Activated T-helper 2 cell treated with anti-CD3 and anti-CD28 coated beads, Interferon-gamma antibody, Interleukin-2, Interleukin-4, amounts not matched to agents 10 μg/mL and 5 μg/mL and 100 μg/mL, durations not matched to agents 14 hours and 24 hours and 36 hours (primary cell): ENCODE measurements at places on chromosomes 3 and 15.

DNA sequence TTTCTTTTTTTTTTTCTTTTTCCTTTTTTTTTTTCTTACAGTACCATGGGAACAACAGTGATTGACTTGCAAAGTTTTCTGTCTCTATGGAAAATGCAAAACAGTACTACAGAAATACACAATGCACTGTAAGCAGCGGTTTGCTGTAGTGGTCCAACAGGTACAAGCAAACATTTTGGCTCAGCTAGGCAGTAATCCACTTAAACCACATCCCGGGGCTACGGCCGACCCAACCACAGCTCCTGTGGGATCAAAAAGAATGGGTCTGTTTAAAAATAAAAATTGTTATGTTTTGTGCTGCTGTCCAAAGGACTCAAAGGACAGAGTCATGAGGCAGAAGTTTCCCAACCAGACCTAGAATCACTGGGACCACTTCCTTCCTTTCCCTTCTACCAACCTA, 667.1 kb upstream of the ADAMTS9 start:
- no peaks in the 10 kb centered on the region for H3K4me1 ChIP-seq
- no peaks in the 10 kb centered on the region for H3K36me3 ChIP-seq
- no peak overlapping the region for H3K27ac ChIP-seq
- no peak overlapping the region for H3K4me3 ChIP-seq
- no peak for DNase-seq
- H3K27me3 ChIP-seq, result peaks cover 11% of the 10 kb centered on the region

GRCh38 chr3:127745656-127746399, 73.1 kb downstream of the ABTB1 start:
- H3K4me3 ChIP-seq, result no peak overlapping the region
- no peak for DNase-seq
- H3K36me3 ChIP-seq, result no peaks in the 10 kb centered on the region
- peaks cover 7% of the 10 kb centered on the region for H3K27me3 ChIP-seq
- H3K4me1 ChIP-seq, result peaks cover 12% of the 10 kb centered on the region

DNA sequence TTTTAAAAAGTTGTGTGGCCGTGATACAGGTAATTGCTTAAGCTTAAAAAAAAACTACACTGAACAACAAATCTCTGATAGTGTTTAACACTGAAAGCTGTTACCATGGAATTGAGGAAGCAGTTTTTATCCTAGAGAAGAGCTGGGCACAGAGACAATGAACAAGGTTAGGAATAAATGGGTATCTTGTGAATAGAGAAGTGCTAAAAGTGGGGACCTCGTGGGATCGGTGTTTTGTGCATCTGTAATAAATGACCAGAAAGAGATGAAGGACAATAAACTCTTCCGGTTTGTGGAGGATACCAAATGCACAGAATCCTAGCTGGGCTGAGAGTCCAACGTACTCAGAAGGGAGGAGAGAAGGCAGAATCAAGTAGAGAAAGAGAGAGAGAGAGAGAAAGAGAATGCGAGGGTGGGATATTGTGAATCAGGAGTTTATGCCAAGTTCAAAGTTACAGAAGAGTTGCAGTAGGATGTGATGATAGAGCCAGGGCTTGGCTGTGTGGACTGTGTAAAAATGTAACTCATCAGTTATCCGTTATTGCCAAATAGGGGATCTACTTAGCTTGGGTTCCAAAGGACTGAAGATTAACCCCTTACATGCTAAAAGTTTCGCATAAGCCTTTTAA, 148.9 kb downstream of the IL20RB start:
- peaks cover 13% of the 10 kb centered on the region for H3K27me3 ChIP-seq
- no peaks in the 10 kb centered on the region for H3K4me1 ChIP-seq
- H3K4me3 ChIP-seq, result no peak overlapping the region

- no peak overlapping the region for H3K27ac ChIP-seq
- H3K4me1 ChIP-seq, result peaks cover 11% of the 10 kb centered on the region
- H3K36me3 ChIP-seq, result peaks cover 44% of the 10 kb centered on the region
Observed at GRCh38 chr15:51938286-51938685, 33.3 kb downstream of the LEO1 start.

GRCh38 chr3:27326629-27327545, 42.3 kb downstream of the NEK10 start:
- DNase-seq, result no peak
- no peaks in the 10 kb centered on the region for H3K27me3 ChIP-seq
- H3K4me1 ChIP-seq, result peaks cover 7% of the 10 kb centered on the region
- no peak overlapping the region for H3K4me3 ChIP-seq

GRCh38 chr15:72233769-72234168, 2.8 kb upstream of the PKM start:
- H3K4me1 ChIP-seq, result peaks cover 42% of the 10 kb centered on the region
- H3K4me3 ChIP-seq, result no peak overlapping the region
- H3K36me3 ChIP-seq, result peaks cover 16% of the 10 kb centered on the region

DNA sequence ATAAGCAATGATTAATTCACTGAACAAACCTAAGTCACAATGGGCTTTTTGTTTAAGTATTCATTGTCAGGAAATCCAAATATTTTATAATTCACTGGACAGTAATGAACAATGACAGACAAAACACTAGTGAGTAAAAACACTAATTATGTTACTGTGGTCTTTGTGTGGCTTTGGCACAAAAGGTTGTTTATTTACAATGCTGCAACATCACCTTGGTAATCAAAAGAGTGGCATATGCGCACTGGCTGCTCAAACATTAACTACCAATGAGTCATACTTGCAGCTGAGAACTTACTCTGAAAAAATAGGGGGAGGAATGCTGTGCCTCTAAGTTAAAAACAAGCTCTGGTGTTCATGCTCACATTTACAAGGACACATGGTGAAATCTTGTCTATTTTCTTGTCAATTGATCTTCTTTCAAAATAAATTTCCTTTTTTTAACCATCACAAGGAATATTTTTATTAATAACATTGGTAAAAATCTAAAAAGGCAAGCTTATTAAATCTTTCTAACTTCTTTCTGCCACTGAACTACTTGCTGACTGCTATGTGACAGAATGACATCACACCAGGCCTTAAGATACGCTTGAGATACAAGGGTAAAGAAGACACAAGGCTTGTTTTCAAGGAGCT, 85.2 kb upstream of the PPIB start:
- DNase-seq, result peak; percentile 22
- H3K4me3 ChIP-seq, result no peak overlapping the region
- H3K36me3 ChIP-seq, result peaks cover 44% of the 10 kb centered on the region
- H3K27me3 ChIP-seq, result no peaks in the 10 kb centered on the region
- H3K4me1 ChIP-seq, result peaks cover 48% of the 10 kb centered on the region
- peak overlapping the region; percentile 47 for H3K27ac ChIP-seq

DNA sequence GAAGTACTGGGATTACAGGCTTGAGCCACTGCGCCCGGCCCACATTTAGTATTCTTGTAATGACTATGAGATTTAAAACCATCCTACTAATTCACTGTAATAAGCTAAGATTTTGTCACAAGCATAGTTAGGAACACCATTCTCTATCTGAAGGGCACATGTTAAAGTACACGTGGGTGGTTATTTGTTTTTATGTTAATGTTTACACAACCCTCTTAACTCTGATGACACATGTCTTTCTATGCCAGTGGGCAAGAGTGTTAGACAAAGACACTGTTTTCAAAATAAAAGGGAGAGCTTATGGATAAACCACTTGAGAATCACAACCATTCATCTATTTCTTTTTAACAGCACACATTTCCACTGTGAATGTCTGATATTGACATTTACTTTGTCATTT, 537.6 kb upstream of the IL12A start:
- H3K27me3 ChIP-seq, result no peaks in the 10 kb centered on the region
- H3K4me1 ChIP-seq, result no peaks in the 10 kb centered on the region
- DNase-seq, result no peak
- H3K36me3 ChIP-seq, result no peaks in the 10 kb centered on the region
- no peak overlapping the region for H3K27ac ChIP-seq

GRCh38 chr3:83233715-83234114, 1472.3 kb upstream of the GBE1 start:
- H3K4me3 ChIP-seq, result no peak overlapping the region
- no peaks in the 10 kb centered on the region for H3K27me3 ChIP-seq
- H3K36me3 ChIP-seq, result no peaks in the 10 kb centered on the region
- no peak for DNase-seq

- H3K4me3 ChIP-seq, result peak within 1 kb of the TSS; percentile 17
- H3K27ac ChIP-seq, result no peak within 1 kb of the TSS
- peaks cover 64% of the 10 kb centered on the region for H3K27me3 ChIP-seq
- DNase-seq, result no peak
Observed at GRCh38 chr15:80404057-80404760, at the start of gene ARNT2. Gene ARNT2, plus strand, starts transcription at chr15:80404382. Its CDS starts 134 bp downstream, at chr15:80404516.

DNA sequence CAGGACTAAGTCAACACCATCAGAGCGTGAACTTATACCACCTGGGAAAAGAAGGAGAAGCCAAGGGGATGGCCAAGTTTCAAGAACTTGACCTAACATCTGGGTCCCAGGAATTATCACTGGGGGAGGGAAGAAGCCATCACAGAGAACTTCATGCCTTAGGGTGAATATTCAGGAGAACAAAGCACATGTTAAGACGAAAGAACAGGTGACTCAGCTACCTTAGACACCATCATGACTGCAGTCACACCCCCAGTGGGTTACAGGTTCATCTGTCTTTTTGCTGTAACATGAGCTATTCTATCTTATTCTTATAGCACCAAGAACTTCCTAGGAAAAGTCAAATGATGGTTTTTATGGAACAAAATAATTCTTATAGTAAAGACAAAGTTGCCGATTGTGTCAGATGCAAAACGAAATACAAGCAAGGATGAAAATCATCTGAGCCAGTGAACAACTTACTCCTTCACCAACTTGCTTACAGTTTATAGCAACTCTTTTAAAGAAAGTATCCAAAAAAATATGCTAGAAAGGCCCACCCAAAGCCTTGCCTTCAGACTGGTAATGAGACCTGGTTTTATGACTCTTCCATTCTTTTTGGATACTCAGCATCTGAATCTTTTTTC, 72.0 kb downstream of the TPRA1 start:
- H3K36me3 ChIP-seq, result no peaks in the 10 kb centered on the region
- no peak for DNase-seq
- H3K27ac ChIP-seq, result no peak overlapping the region
- H3K4me1 ChIP-seq, result no peaks in the 10 kb centered on the region
- H3K4me3 ChIP-seq, result no peak overlapping the region

DNA sequence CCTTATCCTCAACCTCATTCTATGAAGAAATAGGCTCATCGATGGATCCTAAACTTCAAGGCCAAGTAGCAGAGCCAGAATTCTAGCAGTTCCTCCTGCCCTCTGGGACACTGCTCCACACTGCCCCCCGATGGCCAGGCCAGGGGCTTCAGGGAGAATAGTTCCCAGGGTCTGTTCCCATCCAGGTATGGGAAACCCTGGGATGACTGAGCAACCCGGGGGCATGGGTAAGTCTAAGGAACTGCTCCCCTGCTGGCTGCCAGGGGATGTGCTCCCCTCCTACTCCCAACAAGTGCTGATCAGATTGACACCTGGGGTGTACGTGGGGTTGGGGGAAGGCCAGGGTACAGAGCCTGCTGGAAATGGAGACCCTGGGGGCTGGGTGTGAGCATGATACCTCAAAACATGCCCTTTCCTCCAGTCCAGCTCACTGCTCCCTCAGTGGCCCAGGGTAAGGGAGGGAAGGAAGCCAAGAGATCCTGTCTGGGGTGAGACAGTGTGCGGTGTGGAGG, 7.6 kb downstream of the ULK3 start:
- peaks cover 17% of the 10 kb centered on the region for H3K36me3 ChIP-seq
- no peak overlapping the region for H3K27ac ChIP-seq
- no peaks in the 10 kb centered on the region for H3K27me3 ChIP-seq

DNA sequence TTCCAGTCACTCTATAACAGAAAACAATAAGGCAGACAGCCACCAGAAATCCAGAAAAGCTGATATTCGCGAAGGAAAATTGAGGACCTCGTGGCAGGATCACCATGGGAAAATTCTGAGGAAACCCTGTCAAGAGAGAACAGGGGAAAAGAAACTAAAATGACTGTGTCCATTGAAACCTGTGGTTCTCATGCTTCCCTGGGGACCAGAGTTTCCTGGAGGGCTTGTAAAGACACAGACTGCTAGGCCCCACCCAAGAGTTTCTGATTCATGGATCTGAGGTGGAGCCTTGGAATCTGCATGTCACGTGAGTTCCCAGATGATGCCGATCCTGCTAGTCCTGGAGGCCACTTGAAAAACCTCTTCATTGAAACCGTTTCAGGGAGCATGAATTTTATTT, 420.5 kb downstream of the EPHB1 start:
- DNase-seq, result no peak
- no peaks in the 10 kb centered on the region for H3K4me1 ChIP-seq
- H3K27me3 ChIP-seq, result no peaks in the 10 kb centered on the region
- H3K4me3 ChIP-seq, result no peak overlapping the region
- no peak overlapping the region for H3K27ac ChIP-seq

DNA sequence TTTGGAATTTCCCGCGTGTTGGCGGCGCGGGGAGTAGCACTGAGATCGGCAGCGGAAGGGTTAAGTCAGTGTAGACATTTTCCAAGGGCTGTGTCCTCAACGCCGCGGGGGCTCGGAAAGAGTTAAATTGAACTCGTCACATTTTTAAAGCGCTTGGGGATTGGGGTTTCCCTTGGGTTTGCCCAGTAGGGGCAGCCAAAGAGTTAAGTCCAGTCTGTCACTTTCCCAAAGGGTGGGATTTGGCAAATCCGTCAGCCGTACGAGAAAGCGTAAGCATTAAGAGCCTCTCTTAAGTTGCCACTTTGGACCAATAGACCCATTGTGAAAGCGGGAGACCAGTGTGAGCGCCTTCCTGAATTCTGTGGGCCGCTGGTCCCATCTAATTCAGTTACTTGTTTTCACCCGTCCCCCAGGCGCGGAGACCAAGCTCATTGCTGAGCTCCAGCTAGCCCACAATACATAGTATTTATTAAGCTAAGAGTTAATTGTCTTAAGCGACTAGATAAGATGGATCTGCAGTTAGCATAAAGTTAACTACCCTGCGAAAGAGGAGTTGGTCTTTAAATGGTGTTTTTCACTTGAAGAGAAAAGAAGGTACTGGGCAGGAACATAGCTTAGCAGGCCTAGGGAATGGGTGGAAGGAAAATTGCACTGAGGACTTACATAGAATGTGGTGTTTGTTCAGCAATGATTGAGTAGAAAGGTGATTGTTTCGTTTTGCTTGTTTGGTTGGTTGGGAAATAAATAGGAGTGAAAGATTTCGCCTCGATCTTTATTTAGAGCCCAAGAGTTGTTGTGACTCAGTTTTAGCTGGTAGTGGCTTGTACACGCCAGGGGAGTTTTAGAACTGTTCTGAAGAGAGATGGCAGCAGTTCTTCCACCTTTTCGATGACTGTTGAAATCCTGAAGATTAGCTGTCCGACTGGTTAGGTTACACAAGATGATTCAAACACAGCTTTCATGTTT, 932 bp downstream of the ARL8B start:
- H3K4me3 ChIP-seq, result peak overlapping the region; percentile 95
- peaks cover 18% of the 10 kb centered on the region for H3K36me3 ChIP-seq
- H3K27ac ChIP-seq, result peak overlapping the region; percentile 83

GRCh38 chr3:63354160-63354559, 76.1 kb downstream of the SYNPR start:
- no peaks in the 10 kb centered on the region for H3K4me1 ChIP-seq
- no peak overlapping the region for H3K4me3 ChIP-seq
- H3K27me3 ChIP-seq, result peaks cover 8% of the 10 kb centered on the region
- DNase-seq, result no peak
